ENCODE measurements at places on chromosomes 5 and 9.

- DNase-seq: no peak
These were observed 45.7 kb upstream of the IPPK start for GRCh38 chr9:92715488-92716231.

DNA sequence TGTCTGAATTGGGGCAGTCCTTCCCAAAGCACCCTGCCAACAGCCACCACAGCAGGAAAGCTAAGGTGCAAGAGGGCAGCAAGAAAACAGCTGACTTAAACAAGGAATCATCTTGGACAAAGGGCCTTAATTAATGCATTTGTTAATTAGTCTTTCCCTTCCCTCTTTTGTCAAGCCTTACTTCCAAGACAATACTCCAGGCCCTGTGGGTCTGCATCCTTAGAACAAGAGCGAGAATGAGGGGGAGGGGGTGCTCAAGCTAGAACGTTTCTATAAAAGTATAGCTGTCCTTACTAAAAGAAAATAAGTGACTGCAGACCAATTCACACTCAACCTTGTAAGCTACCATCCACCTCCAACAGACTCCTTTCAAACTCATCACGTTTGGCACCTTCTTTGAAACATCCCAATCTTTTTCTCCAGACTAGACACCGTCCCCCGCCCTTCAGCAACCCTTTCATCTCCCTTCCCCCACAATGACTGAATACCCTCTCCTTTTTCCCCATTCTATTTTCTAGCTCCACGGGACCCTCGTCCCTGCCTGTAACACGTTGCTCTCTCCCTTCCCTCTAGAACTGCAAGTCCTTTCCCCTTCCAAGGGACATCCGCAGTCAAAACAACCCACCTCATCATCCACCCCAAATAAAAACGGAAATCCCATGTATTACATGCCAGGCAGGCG is 85.7 kb upstream of the RNF38 start:
- DNase-seq: no peak

- no peak for DNase-seq
These were observed 23.3 kb upstream of the COL5A1 start for GRCh38 chr9:134618163-134618832.

- DNase-seq: no peak
These were observed 1.1 kb downstream of the POMT1 start for GRCh38 chr9:131503626-131504465.

GRCh38 chr5:172716796-172717313 is 54.1 kb downstream of the DUSP1 start:
- DNase-seq: peak; percentile 60

DNA sequence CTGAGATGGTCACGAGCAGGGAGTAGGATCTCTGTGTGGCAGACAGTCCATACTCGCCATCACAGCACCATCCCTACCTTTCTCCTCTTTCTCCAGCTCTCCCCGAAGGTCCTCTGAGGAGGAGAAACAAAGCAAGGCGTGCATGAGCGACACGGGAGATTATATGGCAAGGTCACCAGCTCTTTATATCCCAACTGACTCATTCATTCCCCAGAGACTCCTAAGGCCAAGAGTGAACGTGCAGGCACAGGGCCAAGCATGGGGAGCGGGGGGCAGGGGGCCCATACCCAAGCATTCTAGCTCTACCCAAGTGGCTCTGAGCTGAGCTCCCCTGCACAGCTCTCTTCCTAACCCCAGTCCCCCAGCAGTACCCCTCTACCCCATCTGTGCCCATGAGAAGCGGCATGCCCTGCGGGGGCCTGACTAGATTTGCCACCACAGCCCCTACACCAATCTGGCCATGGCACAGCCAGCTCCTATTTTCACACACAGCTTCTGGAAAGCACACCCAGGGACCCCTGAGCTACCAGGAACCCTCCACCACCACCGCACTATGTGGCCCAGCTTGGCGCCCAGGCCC is 6.8 kb downstream of the TRIM7 start:
- DNase-seq: no peak

DNA sequence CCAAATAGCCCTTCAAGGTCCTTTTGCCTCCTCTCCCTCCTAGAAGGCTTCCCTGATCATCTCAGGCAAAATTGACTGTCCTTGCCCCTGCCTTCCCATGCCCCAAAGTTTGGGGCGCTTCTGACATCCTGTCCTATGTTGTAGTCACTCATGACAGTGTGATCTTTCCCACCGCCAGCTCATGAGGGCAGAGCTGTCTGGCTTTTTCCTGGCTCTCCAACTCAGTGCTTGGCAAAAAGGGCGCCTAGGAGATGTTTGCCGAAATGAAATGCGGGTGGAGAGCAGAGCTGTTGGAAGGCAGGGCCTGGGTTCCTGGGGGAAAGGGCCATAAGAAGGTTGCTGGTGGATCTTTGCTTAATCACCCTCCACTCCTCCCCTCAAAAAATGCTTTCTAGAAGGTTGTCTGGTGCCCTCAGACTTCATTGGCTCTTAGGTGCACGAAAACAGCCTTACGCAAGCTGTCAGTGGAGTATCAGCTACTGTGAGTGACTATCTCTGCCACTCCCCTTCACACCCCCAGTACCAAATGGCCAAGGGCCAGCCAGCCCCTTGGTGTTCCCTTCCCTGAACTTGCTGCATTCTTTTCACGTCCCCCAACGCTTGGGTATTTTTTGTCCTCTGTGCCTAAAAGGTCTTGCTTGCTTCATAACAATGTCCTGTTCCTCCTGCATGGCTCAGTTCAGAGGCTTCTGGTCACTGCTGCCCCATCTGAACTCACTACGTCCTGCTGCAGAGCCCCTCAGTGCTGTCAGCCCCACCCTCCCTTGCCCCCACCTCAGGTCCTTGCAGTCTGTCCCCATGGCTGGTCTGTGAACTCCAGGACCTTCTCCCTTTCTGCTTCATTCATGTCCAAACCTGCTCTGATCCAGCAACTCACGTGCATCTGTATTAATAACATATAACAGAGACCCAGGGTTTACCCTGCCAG is 2.6 kb upstream of the SLC25A51 start:
- no peak for DNase-seq

DNA sequence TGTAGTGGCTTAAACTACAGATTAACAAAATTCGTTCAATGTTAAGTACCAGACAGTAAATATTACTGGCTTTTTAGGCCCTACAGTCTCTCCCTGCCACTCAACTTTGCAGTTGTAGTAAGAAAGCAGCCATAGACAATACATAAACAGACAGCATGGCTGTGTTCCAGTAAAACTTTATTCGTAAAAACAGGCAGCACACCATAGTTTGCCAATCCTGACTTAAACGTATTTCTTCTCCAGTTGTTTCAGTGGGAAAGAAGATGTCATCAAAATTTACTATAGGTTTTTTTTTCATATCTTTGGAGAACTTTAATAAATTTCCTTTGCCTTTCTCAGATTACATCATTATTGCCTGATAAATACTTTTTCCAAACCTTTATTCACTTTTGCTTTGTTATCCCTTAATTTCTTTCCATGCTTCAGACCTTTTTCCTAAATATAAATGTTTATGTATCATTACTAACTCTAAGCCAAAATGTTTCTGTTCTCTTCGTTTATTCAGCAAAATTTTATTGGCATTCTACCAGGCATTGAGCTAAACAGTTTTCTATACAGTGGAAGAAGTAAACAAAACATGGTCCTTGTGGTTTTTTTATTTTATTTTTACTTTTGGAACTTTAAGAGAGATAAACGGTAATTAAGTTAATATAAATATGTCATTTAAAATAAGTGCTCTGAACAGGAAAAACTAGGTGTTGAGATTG is 64.5 kb downstream of the SLF1 start:
- no peak for DNase-seq

- DNase-seq: no peak
These were observed 16.8 kb upstream of the DAB2IP start for GRCh38 chr9:121634329-121635261.

DNA sequence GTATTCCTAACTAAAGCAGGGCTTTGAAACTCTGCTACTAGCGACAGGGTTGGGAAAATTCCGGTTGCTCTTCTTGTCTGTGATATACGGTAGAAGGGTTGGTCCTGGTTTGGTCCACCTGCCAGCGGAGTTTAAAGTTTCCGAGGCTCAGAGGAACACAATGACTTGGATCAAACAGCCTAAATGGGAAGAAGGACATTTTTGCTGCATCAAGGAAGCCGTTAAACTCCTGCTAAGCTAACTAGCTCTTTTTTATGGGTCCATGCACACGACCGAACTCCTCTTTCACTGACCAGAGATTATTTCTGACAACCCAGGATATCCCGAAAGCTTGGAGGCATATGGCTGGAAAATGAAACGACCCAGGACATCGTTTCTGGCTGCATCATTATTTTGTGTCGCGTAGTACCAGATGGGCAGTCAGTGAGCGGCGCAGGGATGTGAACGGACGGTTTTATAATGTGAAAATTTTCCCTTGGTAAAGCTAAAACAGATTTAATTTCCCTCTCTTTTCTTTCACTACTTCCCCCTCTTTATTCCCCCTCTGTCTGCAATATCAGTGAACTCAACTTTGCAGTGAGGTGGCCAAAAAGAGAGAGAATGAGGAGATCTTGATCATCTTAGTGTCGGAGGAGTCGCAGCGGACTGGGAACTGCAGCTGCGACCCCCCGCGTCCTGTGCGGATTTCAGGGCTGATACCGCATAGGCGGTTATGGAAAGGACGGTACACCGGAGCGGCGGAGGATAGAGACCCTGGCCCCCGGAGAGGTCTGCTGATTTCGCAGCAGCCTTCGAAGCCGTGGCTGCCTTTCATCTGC is at the start of gene LURAP1L:
LURAP1L (plus strand) TSS at position 160 of the 818 bp plus-strand sequence. CDS start 696 bp downstream, outside the sequence.
- DNase-seq: no peak

DNA sequence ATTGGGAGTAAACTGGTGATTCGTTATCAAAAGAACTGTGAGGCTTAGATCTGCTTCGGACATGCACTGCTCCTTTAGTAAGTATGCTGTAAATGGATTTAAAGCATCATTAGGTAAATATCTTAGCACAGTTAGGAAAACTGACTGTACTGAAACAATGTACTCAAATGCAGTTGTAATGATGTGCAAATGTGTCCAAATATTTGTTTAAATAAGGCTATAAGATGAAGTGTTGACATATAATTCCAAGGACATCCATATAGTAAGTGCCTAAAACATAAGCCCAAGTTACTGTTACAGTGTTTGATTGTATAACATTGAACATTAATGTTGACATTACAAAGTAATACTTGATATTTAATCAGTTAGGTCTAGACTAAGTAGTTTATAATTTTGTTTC is 512.5 kb upstream of the CDH18 start:
- no peak for DNase-seq

DNA sequence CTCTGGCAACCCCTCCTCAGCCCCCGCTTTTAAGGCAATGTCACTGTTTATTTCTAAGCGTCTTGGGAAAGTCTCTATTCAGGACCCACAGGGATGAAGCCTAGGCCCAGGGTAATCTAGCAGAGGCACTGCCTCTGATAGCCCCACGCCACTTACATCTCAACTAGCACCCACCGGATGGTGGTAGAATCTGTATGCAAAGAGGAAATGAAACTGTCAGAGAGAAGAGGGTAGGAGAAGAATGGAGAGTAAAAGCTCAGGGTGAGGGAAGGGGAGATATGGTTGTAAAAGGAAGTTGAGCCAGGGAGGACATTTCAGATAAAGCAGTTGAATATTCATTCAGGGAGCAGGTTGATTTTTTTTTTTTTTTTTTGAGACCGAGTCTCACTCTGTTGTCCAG is 3.0 kb downstream of the FRRS1L start:
- DNase-seq: no peak

- DNase-seq: no peak
These were observed 35.7 kb downstream of the DPYSL3 start for GRCh38 chr5:147474140-147474539.

GRCh38 chr5:14373685-14374084 is 207.9 kb upstream of the OTULINL start:
- no peak for DNase-seq

DNA sequence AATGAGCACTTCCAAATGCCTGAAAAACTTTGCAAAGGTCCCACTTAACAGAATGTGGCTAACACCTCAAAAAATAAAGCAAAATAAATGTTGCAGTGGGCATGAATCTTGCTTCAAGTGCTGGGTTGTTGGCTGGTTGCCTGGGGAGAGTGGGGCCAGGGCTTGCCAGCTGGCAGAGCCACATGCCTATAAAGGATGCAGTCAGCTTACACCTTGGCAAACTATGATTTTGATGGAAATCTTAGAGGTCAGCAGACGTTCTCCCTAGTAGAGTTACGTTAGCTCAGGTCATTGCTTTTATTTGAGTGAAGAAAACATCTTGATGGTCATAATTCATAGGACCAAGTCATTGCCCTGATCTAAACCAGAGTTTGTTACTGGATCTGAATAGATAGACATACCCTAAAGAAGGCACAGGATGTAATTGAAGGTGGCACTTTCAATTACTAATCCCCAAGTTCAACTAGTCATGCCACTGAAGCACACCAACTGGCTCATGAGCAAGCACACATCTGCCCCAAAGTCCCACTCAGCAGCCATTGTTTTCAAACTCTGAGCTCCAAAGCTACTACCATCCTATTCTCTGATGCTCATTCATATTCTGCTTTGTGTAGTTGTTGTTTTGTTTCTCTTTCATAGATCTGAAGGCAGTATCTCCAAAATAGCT is 51.2 kb upstream of the ZSWIM6 start:
- DNase-seq: no peak

DNA sequence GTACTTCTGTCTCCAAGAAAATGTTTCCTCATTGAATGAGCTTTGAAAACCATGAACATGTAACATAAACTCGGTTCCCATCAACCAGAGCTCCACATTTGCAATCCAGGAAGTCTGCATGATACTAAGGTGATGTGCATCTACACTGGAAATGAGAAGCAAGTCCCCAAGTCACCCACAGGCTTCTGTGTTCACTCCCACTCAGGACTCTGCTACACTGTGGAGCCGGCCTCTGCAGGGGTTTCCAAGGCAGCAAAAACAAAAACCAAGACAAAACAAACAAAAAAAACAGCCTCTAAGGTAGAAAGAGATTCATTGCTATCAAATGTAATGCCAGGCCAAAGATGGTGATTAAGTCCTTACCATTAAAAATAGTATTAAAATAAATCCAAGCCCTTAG is 593.7 kb downstream of the IRX1 start:
- no peak for DNase-seq

DNA sequence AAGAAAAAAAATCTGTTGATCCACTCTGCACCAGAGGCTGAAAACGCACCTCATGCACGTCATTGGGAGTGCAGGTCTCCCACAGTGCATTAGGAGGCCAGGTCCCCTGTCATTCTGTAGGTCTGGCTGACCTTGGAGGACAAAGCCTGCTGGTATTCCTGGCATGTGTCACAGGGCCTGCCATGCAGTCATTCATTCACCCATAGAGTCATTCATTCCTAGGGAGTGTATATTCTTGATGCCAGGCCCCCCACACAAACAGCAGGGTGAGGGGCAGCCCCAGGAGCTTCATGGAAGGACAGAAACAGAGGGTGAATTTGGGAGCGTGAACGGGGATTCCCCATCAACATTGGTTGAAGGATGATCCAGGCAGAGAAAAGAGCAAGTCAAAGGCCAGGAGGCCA is 2.2 kb downstream of the GBGT1 start:
- DNase-seq: no peak

DNA sequence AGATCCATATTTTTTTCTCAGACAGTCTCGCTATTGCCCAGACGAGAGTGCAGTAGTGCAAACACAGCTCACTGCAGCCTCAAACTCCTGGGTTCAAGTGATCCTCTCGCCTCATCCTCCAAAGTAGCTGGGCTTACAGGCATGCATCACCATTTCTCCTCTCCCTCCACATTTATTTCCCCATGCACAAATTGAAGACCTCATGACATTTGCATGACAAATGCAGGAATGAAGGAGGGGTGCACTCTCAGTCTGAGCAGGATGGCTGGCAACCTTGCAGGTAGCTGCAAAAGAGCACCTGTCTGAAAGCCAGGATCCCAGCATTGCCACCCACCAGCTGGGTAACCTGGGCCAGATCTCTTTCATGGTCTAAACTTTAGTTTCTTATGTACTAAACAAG is 111.2 kb downstream of the SH3TC2 start:
- DNase-seq: no peak

- DNase-seq: no peak
These were observed 5.5 kb downstream of the B4GALT1 start for GRCh38 chr9:33161589-33162132.

Data from activated CD8-positive, alpha-beta memory T cell treated with anti-CD3 and anti-CD28 coated beads for 4 hours (primary cell).